ENCODE measurements at places on chromosomes 7 and 10.

DNA sequence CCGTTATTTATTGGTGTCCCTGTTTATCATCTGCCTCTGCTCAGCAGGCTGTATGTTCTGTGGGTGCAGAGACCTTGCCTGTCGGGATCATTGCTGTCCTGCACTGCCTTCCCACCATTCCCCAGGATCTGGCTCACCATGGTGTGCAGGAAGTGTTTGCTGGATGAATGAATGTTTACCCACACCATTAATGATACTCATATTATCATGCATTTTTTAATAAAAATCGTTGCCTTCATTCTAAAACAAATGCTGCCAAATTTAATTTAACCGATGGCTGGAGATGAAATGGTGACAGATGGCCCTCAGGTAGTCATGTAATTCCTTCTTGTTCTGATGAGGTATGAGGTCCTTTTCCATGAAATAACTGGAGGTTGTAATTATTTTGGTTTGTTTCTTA lies 22.5 kb downstream of the PLPP4 start:
- DNase-seq, result no peak

- no peak for DNase-seq
Observed at GRCh38 chr10:20354166-20354565, 537.9 kb downstream of the PLXDC2 start.

DNA sequence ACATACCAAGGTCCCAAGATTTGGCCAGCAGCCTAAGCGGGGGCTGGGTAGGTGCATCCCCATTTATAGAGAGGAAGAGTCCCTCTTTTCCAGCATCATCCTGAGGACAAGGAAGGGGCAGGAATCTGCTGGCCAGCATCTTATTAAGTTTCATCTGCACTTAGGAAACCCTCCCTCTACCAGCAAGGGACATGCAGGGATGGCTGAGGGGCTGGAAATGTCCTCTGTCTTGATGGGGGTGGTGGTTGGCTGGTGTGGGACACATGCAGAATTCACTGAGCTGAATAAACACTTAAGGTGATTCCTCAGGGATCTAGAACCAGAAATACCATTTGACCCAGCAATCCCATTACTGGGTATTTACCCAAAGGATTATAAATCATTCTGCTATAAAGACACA lies 42.1 kb downstream of the NOD1 start:
- no peak for DNase-seq

DNA sequence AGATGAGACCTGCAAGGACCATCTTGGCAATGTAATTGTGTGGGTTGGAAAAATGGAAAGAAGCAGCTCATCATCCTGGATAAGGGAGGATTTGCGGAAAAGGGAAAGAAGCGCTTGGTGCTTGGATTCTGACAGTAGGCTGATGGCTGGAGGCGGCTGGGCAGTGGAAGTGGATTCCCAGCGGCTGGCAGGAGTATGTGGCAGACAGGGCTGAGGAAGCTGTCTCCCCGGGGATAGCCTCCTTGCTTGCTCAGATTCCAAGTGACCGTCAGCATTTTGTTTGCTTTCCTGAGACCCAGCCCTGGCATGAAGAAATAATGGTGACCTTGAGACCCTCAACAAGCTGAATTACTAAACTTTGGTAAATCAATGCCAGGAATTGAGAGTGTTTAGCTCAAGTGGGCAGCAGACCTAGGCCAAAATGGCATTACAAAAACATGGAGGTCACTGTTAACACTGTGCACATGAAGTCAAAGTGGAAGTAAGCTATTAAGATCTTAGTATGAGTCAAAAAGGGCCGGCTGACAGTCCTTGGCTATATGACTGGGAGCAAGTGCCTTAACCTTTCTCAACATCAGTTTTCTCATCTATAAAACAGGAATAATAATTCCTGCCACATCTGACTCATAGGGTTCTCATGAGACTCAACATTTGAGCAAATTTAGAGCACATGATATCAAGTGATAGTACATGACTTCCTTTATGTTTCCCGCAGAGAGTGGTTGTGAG lies 21.3 kb downstream of the SLC25A28 start:
- no peak for DNase-seq

- no peak for DNase-seq
Observed at GRCh38 chr10:33381451-33382215, 47.2 kb upstream of the NRP1 start.

- no peak for DNase-seq
Observed at GRCh38 chr10:7895699-7896090, 77.4 kb downstream of the TAF3 start.

DNA sequence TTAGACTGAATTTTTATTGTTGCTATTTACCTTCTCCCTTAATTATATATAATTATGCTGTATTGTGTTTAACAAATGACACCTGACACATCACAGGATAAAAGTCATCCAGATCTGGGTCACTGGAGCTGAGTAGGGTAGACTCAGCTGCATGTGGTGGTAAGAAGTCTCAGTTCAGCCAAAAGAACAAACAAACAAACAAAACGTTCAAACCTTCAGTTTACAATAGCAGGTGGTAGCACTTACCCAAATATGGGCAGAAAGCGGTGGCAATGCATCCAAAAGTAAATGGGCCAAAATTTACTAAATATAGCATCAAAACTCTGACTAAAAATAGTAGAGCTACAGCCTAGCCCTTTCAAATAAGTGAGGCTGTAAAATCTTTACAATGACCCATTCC lies 42.2 kb downstream of the ZWINT start:
- DNase-seq, result no peak

- no peak for DNase-seq
Observed at GRCh38 chr10:93417921-93418320, 64.2 kb downstream of the MYOF start.

GRCh38 chr10:47412869-47413268 lies 28.8 kb upstream of the ZNF488 start:
- no peak for DNase-seq

GRCh38 chr7:57308631-57309408 lies 141.2 kb upstream of the ZNF716 start:
- DNase-seq, result peak; percentile 66

GRCh38 chr7:128037081-128037480 lies 5.8 kb upstream of the LRRC4 start:
- no peak for DNase-seq

- DNase-seq, result no peak
Observed at GRCh38 chr7:155889636-155890511, 77.6 kb upstream of the SHH start.

GRCh38 chr10:68301301-68301700 lies 30.6 kb upstream of the HNRNPH3 start:
- no peak for DNase-seq

GRCh38 chr10:92187101-92187500 lies 103.8 kb downstream of the CPEB3 start:
- no peak for DNase-seq

- DNase-seq, result no peak
Observed at GRCh38 chr10:101493249-101493648, 94.8 kb downstream of the POLL start.

GRCh38 chr10:97718659-97719142 lies 5.2 kb downstream of the MARVELD1 start:
- no peak for DNase-seq

GRCh38 chr7:56092789-56093531 lies at the start of gene PHKG1:
Gene PHKG1, minus strand, starts transcription at chr7:56092952. Its CDS starts 4,011 bp downstream, at chr7:56088941.
- peak; percentile 74 for DNase-seq

DNA sequence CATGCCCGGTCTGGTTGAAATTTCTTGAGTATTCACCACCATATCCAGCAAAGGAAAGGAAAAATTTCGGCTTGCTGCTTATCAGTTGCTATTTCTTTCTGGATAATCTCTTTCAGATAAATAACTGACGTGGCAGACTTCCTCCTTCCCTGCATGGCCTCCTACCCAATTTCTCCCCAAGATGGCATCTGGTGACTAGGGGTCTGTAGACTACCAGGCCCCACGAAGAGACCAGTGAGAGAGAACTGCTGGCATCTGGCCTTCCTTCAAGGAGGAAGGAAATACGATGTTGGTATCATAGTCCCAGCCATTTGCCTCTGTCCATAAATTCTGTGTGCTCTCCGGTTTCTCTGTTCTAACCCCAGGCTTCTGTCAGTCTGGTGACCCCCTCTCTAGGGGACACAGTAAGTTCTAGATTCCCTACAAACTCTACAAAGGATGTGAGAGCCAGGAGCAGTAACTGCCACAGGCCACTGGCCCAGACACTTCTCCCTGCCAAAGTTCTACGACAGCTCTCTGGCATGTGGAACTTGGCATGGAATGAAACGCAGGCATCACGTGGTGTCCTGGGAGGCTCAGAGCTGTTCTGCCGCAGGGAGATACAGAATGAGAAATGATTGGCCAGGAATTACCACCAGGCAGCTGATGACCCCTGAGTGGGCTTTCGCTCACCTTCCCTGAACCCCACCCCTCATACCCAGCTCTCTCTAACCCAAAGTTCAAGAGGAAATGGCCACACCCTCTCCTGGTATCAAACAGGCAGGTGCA lies 30.0 kb upstream of the MSRB2 start:
- no peak for DNase-seq

DNA sequence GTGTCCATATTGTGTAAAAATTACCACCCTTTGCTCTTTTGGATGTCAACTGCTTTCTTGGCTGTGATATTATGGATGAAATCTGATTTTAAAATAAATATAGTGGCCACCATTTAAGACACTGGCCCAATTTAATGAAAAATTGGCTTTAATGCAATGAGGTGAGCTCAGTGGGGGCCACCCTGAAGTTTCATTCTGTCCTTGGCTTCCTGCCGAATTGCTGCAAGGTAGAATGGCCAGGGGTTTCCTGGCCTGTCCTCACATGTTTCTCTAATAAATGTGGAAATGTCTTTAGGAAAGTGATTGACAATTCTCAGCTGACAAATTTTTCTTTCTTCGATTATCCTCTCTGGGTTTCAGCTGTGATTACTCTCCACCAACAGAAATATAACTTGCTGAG lies 36.0 kb downstream of the DYNC1I1 start:
- DNase-seq, result no peak

DNA sequence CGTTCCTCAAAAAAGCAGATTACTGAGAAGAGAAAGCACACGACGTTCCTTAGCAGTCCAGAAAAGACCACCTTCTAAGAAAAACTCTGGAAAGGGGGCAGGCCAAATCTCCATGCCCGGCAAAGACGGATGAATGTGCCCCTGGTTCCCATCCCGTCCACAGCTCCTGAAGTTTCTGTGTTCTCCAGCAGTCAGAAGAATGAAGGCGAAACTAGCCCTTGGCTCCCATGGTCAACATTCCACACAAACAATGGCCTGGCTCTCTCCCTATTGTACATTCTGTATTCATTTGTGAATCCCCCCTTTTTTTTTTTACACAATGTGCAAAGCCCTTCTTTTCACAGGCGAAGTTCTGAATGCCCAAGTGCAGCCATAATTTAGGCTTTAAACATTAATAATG lies 5.3 kb downstream of the CTBP2 start:
- DNase-seq, result no peak

GRCh38 chr10:70652761-70653657 lies 19.3 kb upstream of the ADAMTS14 start:
- no peak for DNase-seq

GRCh38 chr7:21920936-21921335 lies 24.8 kb downstream of the CDCA7L start:
- DNase-seq, result no peak

- DNase-seq, result no peak
Observed at GRCh38 chr7:36001546-36001945, 151.5 kb upstream of the EEPD1 start.

GRCh38 chr10:97131666-97132065 lies 54.1 kb downstream of the SLIT1 start:
- DNase-seq, result peak; percentile 15

DNA sequence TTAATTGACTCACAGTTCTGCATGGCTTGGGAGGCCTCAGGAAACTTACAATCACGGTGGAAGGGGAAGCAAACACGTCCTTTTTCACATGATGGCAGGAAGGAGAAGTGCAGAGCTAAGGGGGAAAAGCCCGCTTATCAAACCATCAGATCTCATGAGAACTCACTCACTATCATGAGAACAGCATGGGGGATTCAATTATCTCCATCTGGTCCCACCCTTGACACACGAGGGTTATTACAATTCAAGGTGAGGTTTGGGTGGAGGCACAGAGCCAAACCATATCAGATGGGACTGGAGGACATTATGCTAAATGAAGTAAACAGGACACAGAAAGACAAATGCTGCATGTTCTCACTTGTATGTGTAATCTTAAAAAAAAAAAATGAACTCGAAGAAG lies 141.4 kb upstream of the HABP2 start:
- DNase-seq, result no peak
